ENCODE measurements at places on chromosomes 12 and 14.
A peak's percentile ranks its signal among the peaks of the same experiment; 100 is the strongest.

GRCh38 chr12:124316257-124316900, 21.5 kb downstream of the RFLNA start:
- no peak for DNase-seq

DNA sequence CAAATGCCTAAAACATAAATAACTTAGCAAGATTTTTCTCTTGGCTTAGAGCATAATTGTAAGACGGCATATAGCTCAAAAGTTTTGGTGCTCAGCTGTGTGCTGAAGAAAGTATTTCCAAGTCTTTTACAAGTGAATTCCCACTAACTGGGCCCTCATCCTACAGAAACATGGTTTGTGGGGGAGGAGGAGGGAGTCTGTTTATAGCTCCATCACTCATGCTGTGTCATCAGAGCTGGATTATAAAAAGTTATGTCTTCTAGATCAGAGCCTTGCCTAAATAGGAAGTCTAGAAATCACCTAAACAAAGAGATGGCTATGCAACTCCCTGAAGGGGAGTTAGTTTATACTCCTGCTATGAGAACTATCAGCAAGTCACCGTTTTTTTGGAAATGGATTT, 65.9 kb upstream of the OTOGL start:
- no peak for DNase-seq

DNA sequence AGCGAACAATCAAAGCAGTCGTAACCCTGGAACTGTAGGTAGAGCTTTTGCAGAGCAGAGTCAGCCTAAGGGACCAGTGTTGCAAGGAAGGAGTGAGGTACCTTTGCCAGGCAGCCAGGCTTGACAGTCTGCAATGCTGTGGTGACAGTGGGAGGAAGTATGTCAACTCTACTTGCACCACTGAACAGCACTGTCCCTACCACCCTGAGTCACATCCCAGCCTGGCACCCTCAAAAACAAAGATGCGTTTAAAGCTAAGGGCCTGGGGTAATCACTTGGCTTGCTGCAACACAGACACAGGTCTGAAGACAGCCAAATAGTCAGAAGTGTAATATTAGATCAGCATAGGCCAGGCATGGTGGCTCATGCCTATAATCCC, 141.9 kb downstream of the DPF3 start:
- no peak for DNase-seq

DNA sequence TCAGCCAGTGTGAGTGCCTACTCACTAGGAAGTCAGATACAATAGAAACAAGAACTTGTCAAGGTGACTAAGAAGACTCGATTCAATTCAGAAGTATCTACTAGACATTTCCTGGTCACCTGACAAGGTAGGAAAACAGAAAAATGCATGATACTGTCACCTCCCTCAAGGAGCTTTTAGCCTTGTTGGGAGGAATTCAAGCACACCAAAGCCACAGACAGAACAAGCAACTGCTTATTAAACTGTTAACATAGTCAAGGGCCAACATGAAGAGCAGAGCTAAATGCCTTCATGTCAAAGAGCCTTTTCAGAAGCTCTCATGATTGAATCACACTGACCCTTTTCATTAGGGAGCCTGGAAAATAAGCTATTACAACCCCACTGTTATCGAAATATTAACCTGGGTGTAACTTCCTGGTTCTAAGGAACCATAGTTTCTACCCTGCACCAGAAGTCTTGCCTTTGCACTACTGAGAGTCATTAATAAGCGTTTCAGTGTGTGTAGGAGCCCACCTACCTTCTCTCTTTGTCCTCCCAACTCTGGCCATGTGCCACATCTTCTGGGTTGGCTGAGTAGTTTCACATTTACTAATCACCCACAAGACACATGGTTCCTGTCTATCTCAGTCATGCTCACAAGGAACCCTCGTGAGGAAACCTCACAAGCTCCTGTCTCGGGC, 31.0 kb upstream of the LGALS3 start:
- DNase-seq = peak; percentile 69

DNA sequence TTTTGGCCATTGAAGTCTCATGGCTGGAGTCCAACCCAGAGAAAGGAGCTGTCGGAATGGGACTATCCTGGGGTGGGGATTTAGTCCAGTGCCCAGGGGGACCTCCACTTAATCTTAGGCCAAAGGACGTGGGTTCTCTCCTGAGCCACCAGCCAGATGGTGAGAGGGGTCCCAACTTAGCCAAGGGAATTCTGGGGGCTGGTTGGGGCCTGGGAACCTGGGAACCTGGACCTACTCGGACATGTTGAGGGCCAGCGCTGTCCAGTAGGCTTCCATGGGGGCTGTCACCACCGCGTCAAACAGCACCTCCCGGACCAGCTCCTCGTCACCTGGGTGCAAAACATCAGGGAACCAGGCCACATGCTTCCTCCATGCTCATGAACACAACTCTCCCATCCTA, 33.4 kb downstream of the LRTM2 start:
- DNase-seq = no peak

- no peak for DNase-seq
These were observed 6.5 kb upstream of the CDK2AP1 start for GRCh38 chr12:123278101-123278627.
